ENCODE measurements at places on chromosomes 12 and 14. TPM values are rescaled to one million over a fixed set of nuclear protein-coding genes. Genes with fewer than 3 reads are reported as not detected.

GRCh38 chr12:98154850-98155249 is 360.5 kb upstream of the TMPO start:
- no peak for DNase-seq

DNA sequence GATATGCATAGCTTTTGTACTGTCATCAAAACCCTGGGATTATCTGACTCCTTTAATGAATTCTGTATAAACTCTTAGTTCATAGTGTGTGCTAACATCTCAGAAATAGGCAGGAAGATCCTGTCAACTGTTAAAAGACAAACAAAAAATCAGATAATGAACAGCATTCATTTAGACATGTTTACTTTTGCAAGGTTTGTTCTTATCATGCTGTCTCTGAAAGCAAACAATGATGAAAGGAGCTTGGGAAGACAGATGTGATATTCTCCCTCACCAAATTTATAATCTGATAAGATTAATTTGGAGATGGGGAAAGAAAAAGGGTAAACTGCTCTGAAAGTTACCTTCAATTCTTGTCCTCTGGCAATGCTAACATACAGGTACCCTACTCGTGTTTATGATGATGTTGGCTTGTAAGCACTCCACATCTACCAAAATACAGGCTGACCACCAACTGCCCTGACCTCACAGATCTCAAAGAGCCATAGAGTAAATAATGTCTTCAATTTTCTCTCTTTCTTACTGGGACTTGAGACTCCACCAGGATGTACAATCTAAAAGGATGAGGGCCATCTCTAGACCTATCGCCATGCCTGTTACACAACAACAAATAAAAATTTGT is 233.8 kb downstream of the SSPN start:
- no peak for DNase-seq

GRCh38 chr14:61256826-61257468 is 24.2 kb downstream of the TMEM30B start:
- DNase-seq: no peak

The NYNRIN gene
- 9.5 TPM for total RNA-seq
